Naive thymus-derived CD4-positive, alpha-beta T cell (primary cell): ENCODE measurements at places on chromosomes 11 and 22. TPM values are rescaled to one million over a fixed set of nuclear protein-coding genes. Genes with fewer than 3 reads are reported as not detected.

NXPE4 gene
- not detected for total RNA-seq

HTR3A gene
- total RNA-seq: not detected

APOBEC3B gene
- total RNA-seq: not detected

SPI1 gene
- total RNA-seq: not detected in 2 replicates

NOL12 gene
- total RNA-seq: 45.3 TPM

DENND6B gene
- total RNA-seq: 2.1 TPM

- H3K27me3 ChIP-seq: no peaks in the 10 kb centered on the region
- H3K4me3 ChIP-seq: no peak overlapping the region
- no peak for DNase-seq
- no peaks in the 10 kb centered on the region for H3K4me1 ChIP-seq
- H3K27ac ChIP-seq: no peak overlapping the region
- H3K36me3 ChIP-seq: no peaks in the 10 kb centered on the region
Measured at GRCh38 chr22:49018601-49019000, 809.1 kb downstream of the BRD1 start.

- H3K36me3 ChIP-seq: peaks cover 10% of the 10 kb centered on the region
- no peaks in the 10 kb centered on the region for H3K27me3 ChIP-seq
- no peak for DNase-seq
- no peak overlapping the region for H3K4me3 ChIP-seq
Measured at GRCh38 chr11:117146521-117146920, 2.4 kb downstream of the PAFAH1B2 start.

- peak; percentile 52 for DNase-seq
- H3K4me1 ChIP-seq: peaks cover 14% of the 10 kb centered on the region
- no peaks in the 10 kb centered on the region for H3K27me3 ChIP-seq
- no peak overlapping the region for H3K27ac ChIP-seq
- H3K4me3 ChIP-seq: peak overlapping the region; percentile 50
Measured at GRCh38 chr22:38843201-38843656, 599 bp downstream of the NPTXR start.

- DNase-seq: no peak
- H3K36me3 ChIP-seq: no peaks in the 10 kb centered on the region
- H3K4me1 ChIP-seq: peaks cover 7% of the 10 kb centered on the region
- H3K27me3 ChIP-seq: no peaks in the 10 kb centered on the region
- H3K4me3 ChIP-seq: no peak overlapping the region
- no peak overlapping the region for H3K27ac ChIP-seq
Measured at GRCh38 chr22:40957601-40958000, 6.4 kb downstream of the RBX1 start.

DNA sequence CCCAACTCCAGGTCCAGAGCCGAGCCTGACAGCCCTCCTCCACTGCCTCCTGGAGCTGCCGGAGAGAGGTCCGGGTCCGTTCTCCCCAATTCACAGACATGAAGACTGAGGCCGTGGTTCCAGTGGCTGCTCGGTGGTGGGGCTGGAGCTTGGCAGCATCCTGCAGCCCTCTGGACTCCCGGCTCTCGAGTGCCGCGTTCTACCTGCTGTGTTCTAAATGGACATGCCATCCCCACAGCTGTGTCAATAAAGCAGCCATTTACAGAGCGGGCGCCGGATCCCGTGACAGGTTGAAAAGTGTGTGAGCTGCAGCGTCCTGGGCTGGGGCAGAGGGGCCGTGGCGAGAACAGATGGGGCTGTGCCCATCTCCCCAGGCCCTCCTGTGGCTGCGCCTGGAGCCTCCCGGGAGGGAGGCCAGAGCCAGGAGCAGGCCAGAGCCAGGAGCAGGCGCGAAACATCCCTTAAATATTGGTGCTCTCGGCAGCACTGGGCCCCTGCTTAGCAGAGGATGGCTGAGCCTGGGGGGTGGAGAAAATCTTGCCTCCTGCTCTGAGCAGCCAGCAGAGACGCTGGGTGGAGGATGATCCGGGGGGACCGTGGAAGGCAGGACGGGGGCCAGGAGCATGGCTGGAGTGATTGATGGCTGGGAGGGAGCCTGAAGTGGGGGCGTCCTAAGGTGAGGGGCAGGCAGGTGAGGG is 46.2 kb downstream of the FLRT1 start:
- no peaks in the 10 kb centered on the region for H3K4me1 ChIP-seq
- no peaks in the 10 kb centered on the region for H3K27me3 ChIP-seq
- no peaks in the 10 kb centered on the region for H3K36me3 ChIP-seq
- DNase-seq: no peak

- no peak overlapping the region for H3K27ac ChIP-seq
- H3K36me3 ChIP-seq: no peaks in the 10 kb centered on the region
- H3K4me1 ChIP-seq: no peaks in the 10 kb centered on the region
- no peak overlapping the region for H3K4me3 ChIP-seq
- no peaks in the 10 kb centered on the region for H3K27me3 ChIP-seq
Measured at GRCh38 chr11:19953336-19953735, 206.9 kb downstream of the DBX1 start.

GRCh38 chr11:128574576-128575011 is 12.8 kb downstream of the ETS1 start:
- no peaks in the 10 kb centered on the region for H3K36me3 ChIP-seq
- no peaks in the 10 kb centered on the region for H3K27me3 ChIP-seq
- H3K4me3 ChIP-seq: no peak overlapping the region
- H3K27ac ChIP-seq: no peak overlapping the region

DNA sequence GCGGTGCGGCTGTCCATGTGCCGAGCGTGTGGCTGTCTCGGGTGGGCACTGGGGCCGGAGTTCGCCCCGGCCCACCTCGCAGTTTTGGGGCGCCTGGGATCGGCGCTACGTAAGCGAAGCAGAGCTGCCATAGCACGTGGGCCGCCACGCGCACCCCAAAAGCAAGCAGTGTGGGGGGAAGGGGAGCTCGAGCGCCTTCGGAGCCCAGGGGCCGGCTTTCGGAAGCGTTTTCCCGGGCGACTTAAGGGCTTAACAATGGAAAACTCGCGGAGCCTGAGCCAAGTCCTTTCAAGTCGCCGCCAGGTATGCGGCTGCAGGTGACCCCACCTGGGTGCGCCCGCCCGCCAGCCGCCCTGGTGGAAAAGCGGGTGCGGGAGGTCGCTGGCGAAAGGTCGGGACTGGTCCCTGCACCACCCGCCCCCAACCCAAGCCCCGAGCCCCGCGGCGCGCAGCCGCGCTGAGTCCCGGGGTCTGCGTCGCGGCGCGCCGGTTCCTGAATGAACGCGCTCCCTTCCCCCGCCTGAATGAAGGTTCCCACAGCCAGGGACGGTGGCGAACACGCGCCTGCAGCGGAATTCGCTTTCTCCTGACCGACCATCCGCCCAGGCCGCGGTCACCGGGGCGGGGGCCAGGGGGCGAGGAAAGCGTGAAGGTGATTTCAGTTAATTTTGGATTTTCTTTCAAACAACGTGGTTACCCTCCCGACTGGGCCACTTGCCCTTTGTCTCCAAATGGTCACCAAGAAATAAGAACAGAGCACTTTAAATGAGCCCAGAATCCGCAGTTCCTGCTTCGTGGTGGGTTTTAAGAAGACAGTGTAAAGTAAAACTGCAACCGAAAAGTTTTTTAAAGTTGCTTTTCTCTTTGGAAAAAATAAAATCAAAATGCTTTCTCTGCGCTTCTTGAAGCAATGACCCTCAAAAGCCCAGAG is 2.8 kb upstream of the CCND1 start:
- H3K27me3 ChIP-seq: peaks cover 25% of the 10 kb centered on the region
- H3K27ac ChIP-seq: no peak overlapping the region
- no peak for DNase-seq

- no peaks in the 10 kb centered on the region for H3K27me3 ChIP-seq
- peaks cover 84% of the 10 kb centered on the region for H3K4me1 ChIP-seq
- no peak for DNase-seq
- H3K36me3 ChIP-seq: no peaks in the 10 kb centered on the region
- H3K27ac ChIP-seq: peak overlapping the region; percentile 52
Measured at GRCh38 chr11:48011102-48011797, 30.9 kb downstream of the PTPRJ start.

DNA sequence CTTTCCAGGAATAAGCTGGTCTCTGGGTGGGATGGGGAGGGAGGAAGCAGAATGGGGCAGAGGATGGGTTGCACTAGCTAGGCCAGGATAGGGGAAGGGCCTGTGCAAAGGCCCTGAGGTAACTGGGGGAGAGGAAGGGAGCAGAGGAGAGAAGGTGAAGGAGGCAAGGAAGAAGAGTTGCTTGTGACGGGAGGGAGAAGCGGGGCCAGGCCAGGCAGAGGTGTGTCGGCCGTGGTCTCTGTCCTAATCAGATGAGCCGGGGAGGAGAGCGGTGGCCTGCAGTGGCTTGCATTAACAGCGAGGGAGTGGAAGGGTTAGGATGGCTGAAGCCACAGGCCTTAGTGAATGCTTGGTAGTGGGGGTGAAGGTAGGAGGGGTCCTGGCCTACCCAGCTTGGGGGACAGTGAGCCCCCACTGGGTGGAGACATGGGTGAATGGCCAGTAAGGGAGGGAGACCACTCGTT is 6.0 kb upstream of the DERL3 start:
- H3K4me1 ChIP-seq: peaks cover under 1% of the 10 kb centered on the region
- no peak overlapping the region for H3K27ac ChIP-seq
- no peak for DNase-seq
- H3K4me3 ChIP-seq: no peak overlapping the region

DNA sequence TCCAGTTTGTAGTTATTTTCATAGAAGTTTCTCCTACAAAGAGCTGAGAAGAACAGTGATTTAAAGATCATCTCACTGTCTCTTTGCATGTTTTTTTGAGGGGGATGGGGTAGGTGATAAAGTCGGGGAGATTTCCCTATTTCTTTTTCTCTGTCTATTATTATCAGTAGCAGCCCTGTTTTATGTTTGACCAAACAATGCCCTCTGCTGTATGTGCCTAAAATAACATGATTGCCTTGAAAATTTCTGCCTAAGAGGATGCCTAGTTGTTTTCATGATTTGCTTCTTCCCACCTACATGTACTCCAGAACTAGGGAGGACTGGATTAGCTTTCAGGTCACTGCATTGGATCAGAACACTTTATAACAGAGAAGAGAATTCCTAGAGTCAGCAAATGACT is 1330.2 kb downstream of the LRRC4C start:
- DNase-seq: no peak
- no peaks in the 10 kb centered on the region for H3K4me1 ChIP-seq
- no peak overlapping the region for H3K4me3 ChIP-seq
- H3K36me3 ChIP-seq: no peaks in the 10 kb centered on the region
- no peaks in the 10 kb centered on the region for H3K27me3 ChIP-seq

- H3K36me3 ChIP-seq: no peaks in the 10 kb centered on the region
- H3K27ac ChIP-seq: no peak overlapping the region
- peaks cover 12% of the 10 kb centered on the region for H3K4me1 ChIP-seq
- no peaks in the 10 kb centered on the region for H3K27me3 ChIP-seq
- DNase-seq: no peak
- peak overlapping the region; percentile 53 for H3K4me3 ChIP-seq
Measured at GRCh38 chr11:123429336-123429735, 733 bp upstream of the GRAMD1B start.

DNA sequence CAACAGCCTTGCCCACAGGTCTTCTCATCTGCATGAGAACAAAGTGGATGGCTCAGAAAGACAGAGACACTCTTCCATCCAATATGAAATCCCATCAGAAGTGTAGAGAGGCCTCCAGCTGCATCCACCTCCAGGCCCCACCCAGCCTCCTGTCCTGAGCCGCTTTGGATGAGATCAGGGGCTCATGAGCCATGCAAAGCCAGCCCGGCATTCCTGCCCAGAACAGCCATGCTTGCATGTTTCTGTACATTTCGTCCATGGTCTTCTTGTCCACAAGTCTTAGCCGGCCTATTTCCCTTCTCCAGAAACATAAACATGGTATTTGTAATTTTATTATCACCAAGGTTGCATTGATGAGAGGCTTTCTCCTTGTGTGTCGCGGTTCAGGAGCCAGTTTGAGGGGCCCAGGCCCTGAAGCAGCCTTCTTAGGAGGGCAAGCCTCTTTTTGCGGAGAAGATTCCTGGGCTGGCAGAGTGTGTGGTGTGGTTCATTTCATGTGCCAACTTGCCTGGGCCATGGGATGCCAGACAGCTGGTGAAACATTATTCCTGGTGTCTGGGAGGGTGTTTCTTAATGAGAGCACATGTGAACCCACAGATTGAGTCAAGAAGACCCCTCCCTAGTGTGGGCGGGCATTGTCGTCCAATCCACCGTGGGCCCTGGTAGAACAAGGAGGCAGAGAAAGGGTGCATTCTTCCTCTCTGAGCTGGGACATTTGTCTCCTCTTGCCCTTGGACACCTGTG is 928.9 kb downstream of the TBC1D22A start:
- no peaks in the 10 kb centered on the region for H3K27me3 ChIP-seq
- H3K36me3 ChIP-seq: no peaks in the 10 kb centered on the region
- no peak overlapping the region for H3K4me3 ChIP-seq
- no peak for DNase-seq

DNA sequence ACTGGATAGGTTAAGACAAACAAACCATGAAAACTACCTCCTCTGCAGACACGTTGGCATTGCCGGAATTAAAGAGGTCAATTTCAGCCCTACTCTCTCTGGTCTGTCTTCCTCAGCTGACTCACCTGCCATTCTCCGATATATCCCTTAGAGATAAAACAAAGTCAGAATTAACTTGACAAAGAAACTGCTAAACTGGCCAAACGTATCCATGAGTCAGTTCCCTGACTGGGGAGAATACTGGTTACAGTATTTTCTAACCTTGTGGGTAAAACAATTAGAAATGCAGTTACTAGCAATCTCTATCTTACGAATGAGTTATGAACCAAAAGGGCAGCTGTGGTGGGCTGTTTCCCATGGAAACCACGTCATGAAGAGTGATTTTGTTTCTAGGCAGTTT is 96.2 kb downstream of the RDX start:
- no peaks in the 10 kb centered on the region for H3K4me1 ChIP-seq
- no peak overlapping the region for H3K27ac ChIP-seq
- no peak for DNase-seq
- no peak overlapping the region for H3K4me3 ChIP-seq

DNA sequence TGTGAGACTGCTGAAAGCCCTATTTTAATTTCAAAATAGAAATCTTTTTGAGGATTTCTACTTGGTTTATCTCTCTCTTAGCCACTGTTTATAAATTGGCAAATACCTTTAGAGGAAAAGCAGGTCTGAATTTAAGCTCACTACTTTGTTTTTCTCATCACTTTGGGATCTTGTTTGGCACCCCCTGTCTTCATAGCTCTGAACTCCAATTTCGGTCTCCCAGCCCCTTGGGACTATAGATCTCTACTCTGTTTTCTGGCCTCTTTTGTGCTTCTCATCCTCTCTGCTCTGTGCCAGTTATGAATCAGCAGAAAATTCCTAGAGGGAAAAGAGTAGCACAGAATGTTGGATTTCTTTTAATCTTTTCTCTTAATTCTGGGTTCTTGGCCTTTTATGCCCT is 118.3 kb downstream of the CYP2R1 start:
- no peaks in the 10 kb centered on the region for H3K4me1 ChIP-seq
- H3K36me3 ChIP-seq: no peaks in the 10 kb centered on the region
- H3K27ac ChIP-seq: no peak overlapping the region

DNA sequence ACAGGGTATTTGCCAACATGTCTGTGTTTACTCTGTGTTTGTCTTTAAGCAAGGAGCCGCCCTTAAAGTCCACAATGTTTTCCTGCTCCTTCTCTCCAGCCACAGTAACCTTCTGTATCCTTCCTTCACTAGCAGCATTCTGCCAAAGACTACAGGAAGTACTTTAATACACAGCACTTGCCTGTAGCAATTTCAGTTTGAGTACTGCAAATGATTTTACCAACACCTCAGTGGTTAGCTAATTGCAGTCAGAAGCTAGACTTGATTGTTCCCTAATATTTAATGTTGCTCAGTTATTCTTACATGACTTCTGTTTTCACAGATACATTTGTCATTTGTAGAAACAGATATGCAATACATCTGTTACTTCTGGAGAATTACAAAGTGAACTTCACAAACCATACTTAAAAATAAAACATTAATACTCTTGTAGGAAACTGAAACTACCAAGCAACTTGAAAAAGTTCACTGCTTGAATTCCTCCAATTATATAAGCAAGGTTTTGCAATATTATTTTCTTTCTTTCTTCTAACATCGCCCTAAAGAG is 69.1 kb downstream of the FCHSD2 start:
- H3K4me1 ChIP-seq: peaks cover 5% of the 10 kb centered on the region
- H3K36me3 ChIP-seq: no peaks in the 10 kb centered on the region
- H3K4me3 ChIP-seq: no peak overlapping the region
- no peak overlapping the region for H3K27ac ChIP-seq

- no peaks in the 10 kb centered on the region for H3K4me1 ChIP-seq
- no peak for DNase-seq
Measured at GRCh38 chr11:72379384-72380131, 54.8 kb downstream of the CLPB start.
